HAP-1 (cell line): ENCODE measurements at places on chromosomes 16 and 17.

DNA sequence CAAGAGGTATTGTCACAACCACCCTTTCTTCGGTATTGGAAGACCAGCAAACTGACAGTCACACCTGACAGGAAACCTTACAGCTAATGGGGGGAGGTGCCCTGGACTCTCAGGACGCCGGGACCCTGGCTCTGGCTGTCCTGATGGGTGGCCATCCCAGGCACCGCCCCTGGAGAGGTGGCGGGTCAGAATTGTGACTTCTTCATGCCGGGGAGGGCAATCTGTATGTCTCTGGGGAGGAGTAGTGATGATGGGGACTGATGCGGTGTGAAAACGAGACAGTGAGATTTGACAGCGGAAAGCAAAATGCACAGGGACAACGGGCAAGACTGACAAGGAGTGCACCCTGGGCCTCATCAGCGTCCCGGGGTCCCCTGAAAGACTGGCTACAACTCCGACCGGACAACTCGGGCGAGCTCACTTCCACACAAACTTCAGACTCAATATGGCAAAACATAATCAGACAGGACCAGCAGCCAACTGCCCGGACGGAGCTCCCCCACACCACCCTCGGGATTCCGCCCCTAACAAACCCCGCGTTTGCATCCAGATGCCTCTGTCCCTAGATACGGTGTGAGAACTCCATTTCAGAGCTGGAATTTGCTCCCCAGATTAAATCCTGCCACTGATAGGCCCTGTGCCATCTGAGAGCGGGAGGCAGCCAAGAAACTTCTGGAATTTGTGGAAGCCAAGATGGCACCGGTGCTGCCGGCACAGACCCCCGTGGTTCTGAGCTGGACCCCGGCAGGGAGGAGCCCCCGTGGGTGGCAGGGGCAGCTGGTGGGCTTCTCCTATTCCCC lies 83.6 kb upstream of the CREBBP start:
- no peak for DNase-seq

GRCh38 chr16:66300037-66300436 lies 66.5 kb upstream of the CDH5 start:
- no peak for DNase-seq

- no peak for DNase-seq
These were observed 21.8 kb downstream of the CDH8 start for GRCh38 chr16:62014319-62014923.

GRCh38 chr16:77836801-77837200 lies 48.4 kb downstream of the VAT1L start:
- DNase-seq = no peak

- no peak for DNase-seq
These were observed 74.7 kb upstream of the CIBAR2 start for GRCh38 chr16:85187002-85187401.

DNA sequence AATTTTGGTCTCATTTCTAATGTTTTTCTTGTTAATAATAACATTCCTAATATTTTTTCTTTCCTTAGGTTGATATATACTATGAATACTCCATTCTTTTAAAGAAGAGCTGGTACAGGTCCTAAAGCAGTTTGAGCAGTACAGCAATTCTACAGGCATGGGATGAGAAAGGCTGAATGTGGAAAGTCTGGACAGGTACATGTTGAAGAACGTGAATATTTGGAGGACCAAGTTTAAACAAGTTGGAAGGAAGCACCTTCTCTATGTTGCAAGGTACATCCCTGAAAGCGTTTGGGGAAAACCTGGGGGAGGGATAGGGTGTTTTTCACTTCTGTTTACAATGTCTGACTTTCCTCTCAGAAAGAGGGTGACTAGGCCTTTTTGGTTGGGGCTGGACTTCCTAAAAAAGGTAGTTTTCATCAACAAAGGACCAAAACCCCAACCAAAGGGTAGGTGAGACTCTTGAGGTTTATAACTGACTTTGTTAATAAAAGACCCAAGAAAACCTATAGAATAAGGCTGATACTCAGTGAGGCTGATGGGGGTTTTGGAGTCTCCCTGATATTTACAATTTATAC lies 95.9 kb upstream of the AXIN2 start:
- DNase-seq = no peak

GRCh38 chr17:30360086-30360808 lies 18.5 kb upstream of the CPD start:
- no peak for DNase-seq

DNA sequence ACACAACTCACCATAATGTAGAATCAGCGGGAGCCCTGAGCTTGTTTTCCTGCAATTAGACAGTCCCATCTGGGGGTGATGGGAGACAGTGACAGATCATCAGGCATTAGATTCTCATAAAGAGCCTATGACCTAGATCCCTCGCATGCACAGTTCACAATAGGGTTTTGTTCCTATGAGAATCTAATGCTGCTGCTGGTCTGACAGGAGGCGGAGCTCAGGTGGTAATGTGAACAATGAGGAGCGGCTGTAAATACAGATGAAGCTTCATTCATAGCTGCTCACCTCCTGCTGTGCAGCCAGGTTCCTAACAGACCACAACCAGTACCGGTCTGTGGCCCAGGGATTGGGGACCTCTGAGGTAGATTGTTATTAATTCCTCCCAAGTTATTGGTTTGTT lies 2.9 kb upstream of the DOK4 start:
- DNase-seq = no peak

DNA sequence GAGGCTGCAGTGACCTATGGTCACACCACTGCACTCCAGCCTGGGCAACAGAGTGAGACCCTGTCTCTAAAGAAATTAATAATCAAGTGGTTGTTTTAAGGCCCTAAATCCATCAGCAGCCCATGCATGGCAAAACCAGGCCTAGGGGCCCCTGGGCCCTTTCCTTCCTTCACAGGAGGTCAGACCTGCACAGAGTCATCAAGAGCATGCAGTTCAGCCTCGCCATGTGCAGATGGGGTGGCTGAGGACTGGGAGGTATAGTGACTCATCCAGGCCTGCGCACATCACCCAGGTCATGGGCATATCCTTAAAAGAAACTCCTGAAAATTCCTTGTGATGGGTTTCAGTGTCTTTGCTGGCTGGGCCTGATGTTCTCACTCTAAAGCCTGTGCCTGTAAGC lies 72.4 kb upstream of the AMZ2 start:
- no peak for DNase-seq

GRCh38 chr17:6536053-6536452 lies 20.3 kb downstream of the PITPNM3 start:
- DNase-seq = no peak

DNA sequence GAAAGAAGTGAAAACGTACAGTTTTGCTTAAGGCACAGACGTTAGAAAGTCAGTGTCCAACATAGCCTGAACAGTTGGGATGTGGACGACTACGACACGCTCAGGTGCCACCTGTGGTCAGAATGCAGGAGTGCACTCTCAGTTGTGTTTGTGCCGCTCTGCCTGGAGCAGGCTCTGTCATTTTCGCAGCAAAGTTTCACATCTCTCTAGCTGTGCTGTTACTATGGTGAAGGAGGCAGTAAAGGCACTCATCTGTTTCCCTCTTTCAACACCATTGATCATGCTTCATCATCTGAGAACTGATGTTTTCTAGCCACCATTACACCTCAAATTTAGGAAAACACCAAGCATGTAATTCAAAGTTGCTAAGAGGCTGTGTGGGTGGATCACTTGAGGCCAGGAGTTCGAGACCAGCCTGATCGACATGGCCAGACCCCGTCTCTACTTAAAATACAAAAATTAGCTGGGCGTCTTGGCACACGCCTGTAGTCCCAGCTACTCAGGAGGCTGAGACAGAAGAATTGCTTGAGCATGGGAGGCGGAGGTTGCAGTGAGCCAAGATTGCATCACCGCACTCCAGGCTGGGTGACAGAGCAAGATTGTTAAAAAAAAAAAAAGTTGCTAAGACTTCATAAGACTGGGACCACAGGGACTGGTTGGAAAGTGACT lies 44.9 kb upstream of the DNAJA2 start:
- DNase-seq = peak; percentile 71

DNA sequence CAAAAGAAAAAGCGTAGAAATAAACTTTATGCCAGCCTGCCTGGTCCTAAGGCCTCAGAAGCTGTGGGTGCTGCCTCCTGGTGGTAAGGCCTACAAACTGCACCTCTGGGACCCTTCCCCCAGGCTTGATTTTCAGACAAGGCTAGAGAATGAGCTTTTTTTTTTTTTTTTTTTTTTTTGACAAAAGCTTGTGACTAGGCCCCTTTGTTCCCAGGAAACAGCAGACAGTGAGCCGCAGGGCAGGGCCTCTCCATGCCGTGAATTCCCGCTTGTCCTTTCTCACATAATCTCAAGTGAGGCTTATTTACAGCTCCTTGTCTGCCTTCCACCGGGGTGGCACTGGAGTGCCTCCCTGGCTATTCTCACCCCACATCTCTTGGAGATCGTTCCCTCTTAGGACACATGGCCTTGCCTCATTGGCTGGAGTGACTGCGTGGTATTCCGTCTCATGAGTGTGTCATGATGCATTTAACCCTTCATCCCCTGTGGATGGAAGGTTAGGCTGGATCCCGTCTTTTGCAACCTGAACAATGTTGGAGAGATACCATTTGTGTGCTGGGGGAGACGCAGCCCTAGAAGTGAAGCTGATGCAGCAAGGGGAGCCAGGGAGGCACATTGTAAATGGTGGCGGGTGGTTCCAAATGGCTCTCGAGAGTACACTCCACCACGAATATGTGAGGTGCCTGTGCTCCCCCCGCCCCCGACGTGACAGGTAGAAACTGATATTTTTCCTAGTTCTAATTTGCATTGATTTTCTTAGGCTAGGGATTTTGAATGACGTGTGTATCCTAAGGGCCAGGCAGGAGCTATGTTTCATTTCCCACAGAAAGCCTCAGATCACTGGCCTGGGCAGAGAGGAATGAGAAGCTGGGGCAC lies 49.6 kb downstream of the USP22 start:
- DNase-seq = peak; percentile 90

DNA sequence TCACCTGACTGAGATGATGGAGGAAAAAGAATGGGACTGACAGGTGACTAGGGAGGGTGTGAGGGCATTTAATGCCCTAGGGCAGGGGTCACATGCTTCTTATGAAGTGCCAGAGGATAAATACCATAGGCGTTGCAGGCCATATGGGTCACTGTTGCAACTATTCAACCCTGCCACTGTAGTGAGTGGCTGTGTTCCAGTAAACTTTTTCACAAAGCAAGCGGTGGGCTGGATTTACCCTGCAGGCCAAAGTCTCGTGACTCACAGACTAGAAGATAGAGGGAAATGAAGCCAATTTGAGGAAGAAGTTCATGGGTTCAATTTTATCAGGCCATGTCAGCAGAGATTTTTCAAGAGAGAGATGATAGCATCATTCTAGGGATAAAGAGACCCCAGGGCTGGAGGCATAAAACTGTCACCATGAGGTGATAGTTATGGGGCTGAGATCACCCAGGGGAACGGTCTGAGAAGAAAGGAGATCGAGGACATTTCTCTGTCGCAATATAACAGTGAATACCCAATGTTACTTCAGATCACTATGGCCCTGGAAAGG lies 8.6 kb downstream of the ARHGAP17 start:
- no peak for DNase-seq

DNA sequence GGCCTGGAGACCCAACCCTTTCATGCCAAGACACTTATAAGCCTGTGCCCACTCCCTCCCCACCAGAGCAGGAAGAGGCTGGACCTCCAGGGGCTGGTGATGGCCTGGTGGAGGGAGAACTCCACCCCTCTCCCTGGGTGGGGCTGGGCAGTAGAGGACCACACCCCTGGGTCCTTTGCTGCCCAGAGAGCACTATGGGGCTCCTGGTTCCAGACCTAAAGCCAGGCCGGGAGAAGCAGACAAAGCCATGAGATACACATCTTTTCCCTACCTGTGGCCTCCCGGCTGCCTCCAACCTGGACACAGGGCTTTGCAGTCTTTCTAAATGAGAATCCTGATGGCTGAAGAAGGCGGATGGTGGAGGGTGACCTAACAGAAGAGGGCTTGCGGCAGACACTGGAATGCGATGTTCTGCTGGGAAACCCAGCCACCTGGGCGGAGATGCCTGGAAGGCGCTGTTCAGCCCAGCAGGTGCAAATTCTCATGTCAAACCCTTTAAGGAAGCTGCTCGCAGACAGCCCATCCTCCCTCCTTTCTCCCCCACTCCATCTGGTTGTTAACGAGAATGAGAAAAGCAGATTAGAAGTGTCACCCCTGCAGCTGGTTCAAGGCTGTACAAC lies 43.9 kb upstream of the KIFC3 start:
- DNase-seq = no peak

DNA sequence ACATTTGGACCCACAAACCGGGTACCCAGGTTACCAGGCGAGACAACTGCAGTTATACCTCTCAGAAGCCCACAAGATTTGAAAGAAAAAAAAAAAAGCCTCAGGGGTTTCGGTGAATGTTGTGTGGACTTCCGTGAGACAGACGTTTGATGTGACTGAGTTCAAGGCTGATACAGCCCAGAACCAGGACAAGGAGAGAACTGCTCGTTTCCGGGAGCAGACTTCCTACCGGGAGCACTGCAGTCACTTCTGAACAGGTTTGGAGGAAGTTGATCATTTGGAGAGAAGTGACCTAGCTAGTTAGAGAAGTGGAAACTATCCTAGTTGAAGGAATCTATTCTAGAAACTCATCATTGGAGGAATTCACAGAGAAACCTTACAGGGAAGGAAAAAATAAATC lies 847 bp downstream of the CKLF start:
- no peak for DNase-seq

DNA sequence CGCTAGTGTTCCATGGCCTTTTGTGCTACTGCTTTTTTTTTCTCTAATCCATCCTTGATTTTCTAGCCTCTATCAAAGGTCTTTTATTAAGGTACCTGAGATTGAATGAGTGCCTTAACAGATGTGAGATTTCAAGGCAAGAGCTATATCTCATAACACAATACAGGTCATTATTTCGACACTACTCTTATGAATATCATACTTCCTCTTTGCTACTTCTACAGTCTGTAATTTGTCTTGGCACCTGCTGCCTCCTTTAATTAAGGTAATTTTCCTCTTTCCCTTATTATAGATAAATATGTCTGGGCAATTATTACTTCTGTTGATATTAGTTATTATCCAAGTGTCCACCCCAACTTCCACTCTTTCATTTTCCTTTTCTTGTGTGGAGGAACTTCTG lies 5.3 kb downstream of the KRT28 start:
- no peak for DNase-seq

- no peak for DNase-seq
These were observed 42.5 kb downstream of the C16orf78 start for GRCh38 chr16:49416001-49416675.

DNA sequence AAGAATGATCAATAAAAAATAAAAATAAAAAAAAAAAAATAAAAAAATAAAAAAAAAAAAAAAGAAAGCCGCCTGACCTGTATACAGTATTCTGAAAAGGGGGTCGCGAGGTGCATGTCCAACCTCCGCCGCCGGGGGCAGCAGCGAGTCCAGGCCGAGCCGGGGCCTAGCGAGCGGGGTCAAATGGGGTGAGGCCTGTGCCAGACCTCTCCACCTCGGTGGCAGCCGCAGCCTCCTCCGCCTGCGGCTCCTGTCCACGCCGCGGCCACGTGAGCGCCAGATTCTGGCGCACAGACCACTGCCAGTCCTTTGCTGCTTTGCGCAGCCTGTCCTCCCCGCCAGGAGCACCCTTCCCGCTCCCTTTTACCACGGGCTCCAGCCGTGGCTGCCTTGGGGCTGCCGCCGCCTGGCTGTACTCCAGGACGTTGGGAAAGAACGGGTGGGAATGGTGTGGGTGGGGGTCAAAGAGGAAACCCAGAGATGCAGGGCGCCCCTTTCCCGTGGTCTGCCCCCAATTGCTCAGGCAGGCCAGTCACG lies 2.4 kb upstream of the BCKDK start:
- DNase-seq = peak; percentile 95

GRCh38 chr17:76382351-76382802 lies 2.0 kb upstream of the SPHK1 start:
- DNase-seq = peak; percentile 64
